Aorta (tissue), 5 donors: ENCODE measurements at places on chromosomes 11 and 22.

DNA sequence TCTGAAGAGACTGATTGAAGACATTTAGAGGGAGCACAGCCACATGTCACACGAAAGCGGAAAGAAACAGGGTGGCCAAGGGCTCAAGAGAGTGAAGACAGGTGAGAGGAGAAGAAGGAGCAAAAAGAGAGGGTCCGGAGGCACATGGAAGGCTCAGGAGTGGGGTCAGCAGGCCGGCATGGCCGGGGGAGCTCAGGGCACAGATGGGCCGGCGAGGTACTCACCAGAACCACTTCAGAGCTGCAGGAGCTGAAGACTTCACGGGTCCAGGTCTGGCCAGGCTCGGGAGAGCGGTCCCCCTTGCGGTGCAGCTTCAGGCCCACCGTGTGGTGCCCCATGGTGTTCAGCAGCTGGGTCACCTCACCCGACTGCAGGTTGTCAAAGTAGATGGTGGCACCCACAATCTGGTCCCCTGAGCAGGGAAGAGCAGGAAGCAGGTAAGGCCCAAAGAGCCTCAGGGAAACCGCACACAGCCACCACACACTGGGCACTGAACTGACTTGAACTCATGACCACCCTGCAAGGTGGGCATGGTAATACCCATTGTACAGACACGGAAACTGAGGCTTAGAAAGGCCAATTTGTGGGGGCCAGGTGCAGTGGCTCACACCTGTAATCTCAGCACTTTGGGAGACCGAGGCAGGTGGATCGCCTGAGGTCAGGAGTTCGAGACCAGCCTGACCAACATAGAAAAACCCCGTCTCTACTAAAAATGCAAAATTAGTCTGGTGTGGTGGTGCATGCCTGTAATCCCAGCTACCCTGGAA is 11.6 kb downstream of the AHNAK start:
- DNase-seq = peak; percentile 75

DNA sequence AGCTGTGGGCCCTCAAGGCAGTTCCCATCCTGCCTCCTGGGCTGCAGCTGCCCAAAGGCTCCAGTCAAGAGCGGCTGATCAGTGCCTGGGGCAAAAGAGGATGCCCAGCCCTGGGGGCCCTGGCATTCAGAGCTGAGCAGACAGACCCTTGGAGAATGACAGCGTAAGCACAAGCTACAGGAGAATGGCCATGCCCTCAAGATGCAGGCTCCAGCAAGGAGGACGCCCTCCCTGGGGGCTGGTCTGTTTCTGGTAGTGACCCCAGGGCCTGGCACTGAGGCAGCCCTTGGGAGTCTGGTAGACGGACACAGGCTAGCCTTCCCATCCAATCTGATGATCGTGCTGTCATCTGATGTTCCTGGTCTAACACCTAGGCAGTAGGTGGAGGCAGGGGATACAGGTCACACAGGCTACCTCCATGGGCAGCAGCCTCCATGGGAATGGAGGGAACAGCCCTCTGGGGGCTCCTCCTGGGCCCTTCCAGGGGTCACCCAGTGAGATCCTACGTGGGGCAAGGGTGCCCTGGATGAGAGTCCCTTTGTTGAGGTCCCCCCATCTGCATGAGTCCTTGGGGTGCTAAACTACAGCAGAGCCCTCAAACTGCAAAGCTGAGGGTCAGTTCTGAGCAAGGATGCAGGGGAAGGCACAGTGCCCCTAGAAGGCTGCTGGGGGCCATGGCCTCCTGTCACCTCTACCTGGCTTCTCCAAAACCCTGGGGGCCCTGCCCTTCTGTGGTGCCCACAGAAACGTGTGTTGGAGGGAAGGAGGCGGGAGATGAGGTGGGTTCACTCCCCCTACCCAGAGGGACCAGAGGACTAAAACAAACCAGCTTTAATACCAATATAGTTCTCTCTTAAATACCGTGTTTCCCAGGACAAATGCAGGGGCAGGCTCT is 10.2 kb upstream of the SF1 start:
- peak; percentile 64 for DNase-seq

DNA sequence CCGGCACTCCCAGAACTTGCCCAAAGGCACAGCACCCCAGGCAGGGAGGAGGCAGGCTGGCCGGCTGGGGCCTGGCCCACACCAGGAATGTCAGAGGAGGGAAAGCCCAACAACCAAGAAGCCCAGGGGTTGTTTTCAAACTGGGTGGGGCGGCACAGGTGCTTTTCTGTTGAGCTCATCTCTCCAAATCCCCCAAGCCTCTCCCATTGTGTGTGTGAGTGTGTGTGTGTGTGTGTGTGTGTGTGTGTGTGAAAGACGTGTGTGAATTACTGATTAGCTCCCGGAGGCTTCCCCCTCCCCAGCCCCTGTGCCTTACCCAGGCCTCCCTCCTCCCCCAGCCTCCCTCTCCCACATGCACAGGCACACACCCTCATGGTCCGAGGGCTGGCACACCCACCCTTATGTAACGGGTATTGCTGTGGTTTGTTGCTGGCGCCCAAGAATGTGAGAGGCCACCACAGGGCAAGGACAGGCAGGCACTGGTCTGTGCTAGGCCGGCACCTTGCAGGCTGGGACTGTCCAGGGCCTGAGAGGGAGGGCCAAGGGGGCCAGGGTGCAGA is 15.9 kb downstream of the TRIM29 start:
- DNase-seq = no peak

DNA sequence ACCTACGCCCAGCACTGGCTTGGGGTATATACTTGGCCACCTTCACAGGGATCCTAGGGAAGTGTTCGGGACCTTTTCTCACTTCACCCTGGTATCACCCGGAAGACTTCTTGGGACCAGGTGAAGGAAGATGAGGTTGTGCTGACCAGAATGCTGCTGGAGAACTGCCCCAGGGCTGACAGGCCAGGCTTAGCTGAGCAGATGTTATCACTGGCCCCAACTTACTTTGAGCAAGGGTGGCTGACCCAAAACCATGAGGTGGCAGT is 4.5 kb downstream of the FTH1 start:
- DNase-seq = peak; percentile 63

DNA sequence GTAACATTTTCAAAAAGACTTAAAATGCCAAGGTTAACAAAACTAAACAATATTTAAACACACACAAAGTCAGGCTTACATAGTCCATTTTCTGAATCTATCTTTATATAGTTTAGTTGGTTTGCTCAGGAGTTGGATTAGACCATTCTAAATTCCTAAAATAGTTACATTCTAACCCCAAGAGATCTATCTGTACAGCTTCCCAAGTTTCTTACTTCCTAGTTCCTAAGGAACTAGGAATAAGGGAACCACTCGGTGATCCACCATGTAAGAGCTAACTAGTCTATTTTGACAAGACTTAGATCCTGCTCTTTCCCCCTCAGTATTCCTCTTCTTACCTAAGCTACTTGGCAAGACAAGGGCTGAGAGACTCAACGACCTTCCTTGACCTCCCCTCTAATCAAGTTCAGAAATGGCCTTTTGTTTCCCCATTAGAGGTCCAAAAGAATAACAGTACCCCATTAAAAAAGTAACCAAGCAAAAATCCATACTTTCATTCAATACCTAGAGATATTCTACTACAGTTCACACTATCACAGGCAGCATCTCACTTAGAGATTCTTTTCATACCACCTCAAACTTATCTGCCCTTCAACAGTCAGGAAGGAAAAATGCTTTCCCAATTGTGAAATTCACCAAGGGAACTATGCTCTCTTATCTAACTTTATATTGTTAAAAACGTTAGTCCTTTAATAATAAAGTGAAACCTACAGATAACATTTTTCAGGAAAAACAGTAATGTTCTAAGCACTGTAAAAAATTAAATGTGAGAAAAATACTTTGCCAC is 253.1 kb downstream of the TTC28 start:
- no peak for DNase-seq

- DNase-seq = peak; percentile 68
These were observed 429.5 kb downstream of the TBC1D22A start for GRCh38 chr22:47191671-47192650.

DNA sequence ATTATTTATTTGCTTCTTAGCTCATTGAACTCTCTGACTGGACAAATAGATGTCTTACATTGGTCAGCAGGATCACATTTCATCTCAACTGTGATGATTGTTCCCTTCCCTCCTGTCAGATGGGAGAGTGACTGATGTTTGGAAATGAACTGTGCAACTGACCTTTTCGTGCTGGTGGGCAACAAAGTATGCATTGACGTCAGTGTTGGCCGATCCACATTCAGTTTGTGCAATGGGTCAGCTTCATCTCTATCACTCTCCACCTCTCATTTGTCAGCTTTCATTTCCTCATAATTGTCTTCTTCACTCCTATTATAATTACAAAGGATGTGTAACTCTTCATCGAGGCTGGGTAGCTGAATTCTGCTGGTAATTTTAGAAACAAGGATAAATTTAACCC is 71.3 kb downstream of the PPP2R1B start:
- no peak for DNase-seq

DNA sequence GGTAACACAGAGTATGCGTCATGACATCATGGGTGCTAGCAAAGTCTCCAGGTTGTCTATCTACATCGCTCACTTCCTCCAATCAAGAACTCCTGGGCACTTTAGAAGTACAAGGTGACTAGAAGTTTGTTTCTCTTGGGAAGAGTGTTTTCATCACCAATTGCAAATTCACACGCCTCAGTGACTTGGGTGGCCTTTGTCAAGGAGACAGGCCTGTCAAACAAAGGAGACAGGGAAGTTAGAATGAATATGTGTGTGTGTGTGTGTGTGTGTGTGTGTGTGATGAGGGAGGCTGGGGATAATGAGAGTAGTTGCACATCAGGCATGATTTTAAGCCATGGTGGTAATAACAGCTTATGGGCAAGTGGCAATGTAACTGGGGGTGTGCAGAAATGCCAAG is 953.2 kb downstream of the OPCML start:
- no peak for DNase-seq

DNA sequence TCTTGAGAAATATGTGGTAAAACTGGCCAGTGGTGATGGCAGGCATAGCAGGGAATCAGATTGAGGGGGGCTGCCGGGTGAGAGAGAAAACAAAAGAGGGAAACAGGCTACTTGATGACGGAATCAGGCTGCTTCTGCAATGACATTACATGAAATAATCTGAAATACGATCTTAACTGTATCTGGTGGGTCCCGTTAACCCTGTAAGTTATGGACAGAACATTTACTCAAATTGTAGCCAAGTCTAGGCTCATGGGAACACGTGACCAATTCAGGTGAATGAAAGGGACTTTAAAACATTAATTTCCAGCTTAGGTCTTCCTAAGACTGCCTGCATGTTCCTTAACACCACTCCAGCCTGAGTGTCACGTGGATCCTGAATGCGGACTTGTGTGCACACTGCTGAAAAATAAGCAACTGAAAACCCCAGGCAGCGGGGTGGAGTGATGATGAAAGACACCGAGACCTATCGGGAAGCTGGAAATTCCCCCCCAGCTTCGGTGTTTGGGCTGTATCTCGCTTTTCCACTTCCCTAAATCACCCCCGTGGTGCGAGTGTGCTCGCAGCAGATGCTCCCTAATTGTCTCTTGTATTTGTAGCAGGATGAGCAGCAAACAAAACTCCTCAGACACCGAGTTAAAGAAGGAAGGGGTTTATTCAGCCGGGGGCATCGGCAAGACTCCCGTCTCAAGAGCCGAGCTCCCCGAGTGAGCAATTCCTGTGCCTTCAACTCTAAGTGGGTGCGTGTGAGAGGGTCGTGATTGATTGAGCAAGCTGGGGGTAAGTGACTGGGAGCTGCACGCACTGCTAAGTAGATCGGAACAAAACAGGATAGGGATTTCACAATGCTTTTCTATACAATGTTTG is 145.0 kb upstream of the GRK3 start:
- DNase-seq = no peak

DNA sequence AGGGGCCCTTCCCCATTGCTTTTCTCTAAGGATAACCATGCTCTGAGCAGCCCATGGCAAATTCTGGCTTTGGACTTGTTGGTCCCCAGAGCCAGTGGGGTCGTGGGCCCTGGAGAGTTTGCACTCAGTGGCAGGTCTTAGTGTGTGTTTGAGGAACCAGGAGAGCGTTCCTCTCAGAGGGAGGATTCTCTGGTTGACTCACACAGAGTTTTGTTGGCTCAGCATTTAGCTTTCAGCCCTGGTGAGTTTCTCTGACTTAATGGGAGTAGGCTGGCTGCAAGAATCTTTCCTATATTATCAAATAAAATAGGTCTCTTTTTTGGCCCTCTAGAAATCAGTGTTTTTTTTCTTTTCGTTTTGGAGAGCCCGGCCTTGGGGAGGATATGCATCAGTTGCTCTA is 20.9 kb downstream of the ST14 start:
- peak; percentile 54 for DNase-seq

DNA sequence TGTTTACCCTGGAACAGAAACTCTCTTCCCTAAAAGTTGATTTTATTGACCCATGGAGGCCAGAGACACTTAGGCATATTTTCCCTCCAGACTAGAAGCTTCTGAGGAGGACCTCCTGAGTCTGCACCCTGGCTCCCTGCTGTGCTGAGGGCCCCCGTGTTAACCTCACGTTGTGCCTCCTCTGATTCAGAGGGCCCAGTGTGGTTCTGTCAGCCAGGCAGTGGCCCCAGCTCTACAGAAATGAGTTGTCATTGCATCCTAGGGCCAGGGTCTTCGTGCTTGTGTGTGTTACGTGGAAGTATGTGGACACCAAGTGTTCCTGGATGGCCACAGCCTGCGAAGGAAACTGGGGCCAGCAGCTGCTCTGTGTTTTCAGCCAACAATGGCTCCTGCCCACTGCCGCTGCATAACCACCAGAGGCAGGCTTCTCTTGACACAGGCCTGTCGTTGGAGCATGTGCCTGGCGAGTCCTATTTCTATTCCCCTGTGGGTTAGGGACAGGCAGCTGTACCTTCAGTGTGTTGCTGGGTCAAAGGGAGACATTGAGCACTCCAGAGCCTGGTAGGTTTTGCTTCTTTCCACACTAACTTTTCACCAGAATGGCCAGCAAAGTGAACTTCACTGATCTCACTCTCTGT is 44.5 kb downstream of the MED15 start:
- DNase-seq = no peak

- peak; percentile 51 for DNase-seq
These were observed 10.9 kb downstream of the RELA start for GRCh38 chr11:65651589-65652510.

- no peak for DNase-seq
These were observed 4.6 kb downstream of the HYLS1 start for GRCh38 chr11:125892071-125892470.
